Activated CD8-positive, alpha-beta memory T cell treated with anti-CD3 and anti-CD28 coated beads, Interleukin-2, amount 10 ng/mL, durations not matched to agents 7 days and 5 days (primary cell): ENCODE measurements at places on chromosomes 3 and 15.

GRCh38 chr3:80227216-80227615, 459.4 kb upstream of the ROBO1 start:
- DNase-seq: no peak

GRCh38 chr3:63955830-63956545, 43.8 kb upstream of the SCAANT1 start:
- DNase-seq: no peak

- DNase-seq: no peak
Observed at GRCh38 chr3:30513374-30514152, 92.8 kb upstream of the TGFBR2 start.

DNA sequence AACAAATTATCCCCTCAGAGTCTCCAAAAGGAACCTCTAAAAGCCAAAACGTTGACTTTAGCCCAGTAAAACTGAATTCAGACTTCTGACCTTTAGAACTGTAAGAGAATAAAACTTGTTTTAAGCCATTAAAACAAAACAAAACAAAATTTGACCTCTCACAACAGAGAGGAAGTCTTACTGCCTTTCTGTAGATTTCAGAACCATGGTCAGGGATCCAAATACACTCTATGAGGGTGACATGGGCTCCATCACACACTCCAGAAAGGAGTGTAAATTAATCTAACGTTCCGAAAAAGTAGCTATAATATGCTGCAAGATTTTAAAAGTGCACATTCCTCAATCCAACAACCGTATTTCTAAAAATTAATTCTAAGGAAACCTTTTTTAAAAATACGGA, 19.2 kb upstream of the RPL14 start:
- no peak for DNase-seq

DNA sequence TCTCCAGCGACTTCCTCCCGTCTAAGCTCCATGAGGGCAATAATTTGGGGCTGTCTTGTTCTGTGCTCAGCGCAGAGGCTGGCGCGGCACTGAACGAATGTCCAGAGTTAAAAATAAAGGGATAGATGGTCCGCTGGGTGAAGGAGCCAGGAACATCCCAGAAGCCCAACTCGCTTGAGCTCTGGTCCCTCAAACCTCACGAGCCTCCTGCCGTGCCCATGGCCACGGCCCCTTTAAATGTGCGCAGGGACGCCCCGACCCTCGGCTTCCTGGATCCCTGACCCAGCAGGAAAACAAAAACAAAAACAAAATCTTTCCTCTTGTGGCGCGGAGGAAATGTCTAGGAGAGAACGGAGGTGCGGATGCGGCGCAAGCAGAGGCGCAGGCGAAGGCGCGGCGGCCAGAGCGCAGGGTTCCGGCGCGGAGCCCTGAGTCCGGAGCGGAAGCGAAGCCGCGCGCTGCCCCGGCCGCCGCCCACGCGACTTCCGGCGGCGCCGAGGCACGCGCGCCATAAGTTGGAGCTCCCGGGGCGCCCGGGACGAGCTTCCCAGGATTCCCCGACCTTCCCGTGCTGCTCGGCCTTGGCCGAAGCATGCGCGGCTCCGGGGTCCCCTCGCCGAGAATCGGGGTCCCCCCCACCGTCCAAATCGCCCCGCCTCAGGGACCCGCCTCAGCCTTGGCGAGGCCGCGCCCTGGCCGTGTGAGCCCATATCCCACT, 52.9 kb upstream of the WNT7A start:
- no peak for DNase-seq

DNA sequence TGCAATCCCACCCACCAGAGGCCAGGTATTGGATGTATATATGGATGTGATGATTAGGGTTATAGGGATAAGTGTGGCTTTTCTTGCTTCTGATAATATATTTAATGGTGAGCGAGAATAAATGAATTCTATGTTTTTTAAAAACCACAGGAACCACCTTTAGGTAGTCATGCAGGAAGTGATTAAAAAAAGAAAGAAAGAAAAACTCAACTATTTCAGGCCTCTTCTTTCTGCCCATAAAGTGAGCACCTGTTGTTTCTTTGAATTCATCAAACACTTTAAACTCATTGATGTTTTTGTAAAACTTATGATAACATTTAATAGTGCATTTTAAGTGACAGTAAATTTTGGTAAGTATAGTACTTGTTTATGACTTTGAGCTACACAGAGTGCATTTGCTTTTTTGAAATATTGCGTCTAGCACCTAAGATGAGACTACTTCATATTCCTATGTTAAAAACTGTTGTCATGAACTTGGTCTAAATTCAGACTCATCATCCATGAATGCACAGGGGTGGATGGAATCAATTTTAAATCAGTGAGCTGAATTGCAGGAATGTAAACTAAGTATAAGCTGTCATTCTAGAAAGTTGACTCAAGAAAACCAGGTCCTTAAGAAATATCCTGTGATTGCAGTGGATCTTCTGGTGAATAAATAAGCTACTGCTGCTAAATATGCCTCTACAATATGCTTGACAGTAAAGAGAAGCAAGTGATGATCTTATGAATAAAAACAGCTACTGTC, 764.4 kb upstream of the NECTIN3 start:
- no peak for DNase-seq

GRCh38 chr3:178381555-178381954, 154.7 kb upstream of the KCNMB2 start:
- no peak for DNase-seq

DNA sequence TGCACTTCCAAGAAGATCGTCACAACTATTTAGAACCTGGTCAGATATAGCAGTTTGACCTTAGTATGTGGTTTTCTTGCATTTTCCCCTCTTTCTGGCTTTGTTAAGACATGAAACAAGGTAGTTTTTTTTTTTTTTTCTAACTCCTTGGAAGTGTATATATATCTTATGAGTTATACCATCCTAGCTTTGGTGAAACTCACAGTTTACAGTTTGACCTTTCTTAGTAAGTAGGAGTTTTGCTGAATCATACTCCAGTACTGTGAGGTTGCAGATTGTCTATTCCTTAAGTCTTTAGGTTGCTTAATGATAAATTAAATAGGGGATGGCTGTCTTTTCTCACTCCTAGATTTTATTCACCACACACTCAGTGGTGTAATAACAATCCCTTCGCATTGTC, 325.0 kb downstream of the RBMS3 start:
- DNase-seq: no peak

GRCh38 chr3:116734243-116734642, 24.7 kb downstream of the TUSC7 start:
- no peak for DNase-seq

- DNase-seq: no peak
Observed at GRCh38 chr3:183392186-183393034, 36.0 kb downstream of the MCF2L2 start.
